Fibroblast of the aortic adventitia (primary cell): ENCODE measurements at places on chromosomes 1 and 21.

GRCh38 chr1:25657121-25657882 lies 40.7 kb downstream of the MAN1C1 start:
- no peak for DNase-seq

GRCh38 chr1:101308935-101309333 lies 72.1 kb downstream of the S1PR1 start:
- DNase-seq, result no peak

GRCh38 chr1:77434967-77435366 lies 153.1 kb downstream of the AK5 start:
- DNase-seq, result no peak

DNA sequence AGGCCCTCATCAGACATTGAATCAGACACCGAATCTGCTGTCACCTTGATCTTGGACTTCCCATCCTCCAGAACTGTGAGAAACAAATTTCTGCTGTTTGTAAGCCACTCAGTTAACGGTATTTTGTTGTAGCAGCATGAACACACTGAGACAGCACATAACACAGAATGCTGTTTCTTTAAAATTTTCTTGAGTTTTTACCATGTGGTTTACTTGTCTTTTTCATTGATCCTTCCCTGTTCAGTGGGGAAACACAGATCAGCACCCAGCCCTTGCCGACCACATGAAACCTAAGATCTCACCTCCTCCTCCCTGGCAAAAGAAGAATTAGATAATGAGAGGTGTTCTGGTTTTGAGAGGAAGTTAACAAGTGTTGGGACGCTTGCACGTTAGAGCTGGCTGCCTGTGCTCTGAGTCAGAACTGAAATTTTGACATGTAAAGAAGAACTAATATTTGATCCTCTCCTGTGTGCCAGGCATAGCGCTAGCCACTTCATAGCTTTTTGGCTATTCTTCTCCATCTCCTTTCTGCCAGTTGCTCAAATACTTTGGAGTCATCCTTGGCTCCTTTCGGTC lies 179.6 kb downstream of the DHRS3 start:
- no peak for DNase-seq
